ENCODE measurements at places on chromosomes 16 and 17.

DNA sequence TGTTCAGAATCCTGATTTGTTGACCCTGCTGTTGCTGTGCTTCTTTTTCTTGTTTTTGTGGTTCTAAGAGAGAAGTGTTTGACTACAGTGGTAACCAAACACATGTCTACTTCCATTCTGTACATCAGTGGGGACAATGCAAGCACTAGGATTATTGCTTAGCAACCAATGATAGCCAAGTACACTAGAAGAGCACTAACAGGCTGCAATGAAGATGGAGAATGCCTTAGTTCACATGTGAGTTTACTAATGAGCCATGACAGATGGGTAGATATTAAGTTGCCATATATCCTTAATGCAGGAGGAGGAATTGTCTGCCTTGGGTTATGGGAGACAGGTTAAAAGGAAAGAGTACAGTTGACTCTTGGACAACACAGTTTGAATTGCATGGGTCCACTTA is 8.3 kb downstream of the EFCAB5 start:
- DNase-seq: no peak

DNA sequence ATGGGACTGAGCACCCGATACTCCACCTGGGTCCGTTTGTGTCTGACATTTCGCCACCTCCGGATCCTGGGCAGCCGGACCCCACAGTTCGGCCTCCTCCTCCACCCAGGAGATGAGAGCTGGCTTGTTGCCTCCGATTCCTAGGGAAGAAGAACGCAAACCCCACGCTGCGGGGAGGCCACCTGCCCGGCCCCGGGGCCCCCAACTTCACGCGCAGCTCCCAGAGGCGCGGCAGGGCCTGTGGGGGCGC is 542 bp downstream of the ZNF764 start:
- DNase-seq: no peak

GRCh38 chr16:53703590-53704444 is at the start of the genes FTO and RPGRIP1L:
Gene FTO (plus strand): TSS chr16:53704156.
Gene RPGRIP1L (minus strand): TSS chr16:53703859. CDS start chr16:53700723, 3,136 bp downstream.
- DNase-seq: peak; percentile 93

GRCh38 chr16:14658063-14658462 is 25.3 kb downstream of the BFAR start:
- DNase-seq: no peak

GRCh38 chr16:4675864-4676786 is 17.2 kb upstream of the NUDT16L1 start:
- DNase-seq: no peak

- no peak for DNase-seq
Observed at GRCh38 chr16:22265351-22265750, 31.9 kb upstream of the POLR3E start.

DNA sequence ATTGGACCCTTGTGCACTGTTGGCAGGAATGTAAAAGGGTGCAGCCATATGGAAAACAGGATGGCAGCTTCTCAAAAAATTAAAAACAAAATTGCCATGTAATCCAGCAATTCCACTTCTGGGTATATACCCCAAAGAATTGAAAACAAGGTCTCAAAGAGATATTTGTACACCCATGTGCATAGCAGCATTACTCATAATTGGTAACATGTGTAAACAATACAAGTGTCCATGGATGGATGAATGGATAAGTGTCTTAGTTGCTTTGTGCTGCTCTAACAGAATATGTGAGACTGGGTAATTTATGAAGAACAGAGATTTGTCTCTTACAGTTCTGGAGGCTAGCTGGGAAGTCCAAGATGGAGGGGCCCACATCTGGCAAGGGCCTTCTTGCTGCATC is 3.8 kb upstream of the RUNDC3A start:
- no peak for DNase-seq

DNA sequence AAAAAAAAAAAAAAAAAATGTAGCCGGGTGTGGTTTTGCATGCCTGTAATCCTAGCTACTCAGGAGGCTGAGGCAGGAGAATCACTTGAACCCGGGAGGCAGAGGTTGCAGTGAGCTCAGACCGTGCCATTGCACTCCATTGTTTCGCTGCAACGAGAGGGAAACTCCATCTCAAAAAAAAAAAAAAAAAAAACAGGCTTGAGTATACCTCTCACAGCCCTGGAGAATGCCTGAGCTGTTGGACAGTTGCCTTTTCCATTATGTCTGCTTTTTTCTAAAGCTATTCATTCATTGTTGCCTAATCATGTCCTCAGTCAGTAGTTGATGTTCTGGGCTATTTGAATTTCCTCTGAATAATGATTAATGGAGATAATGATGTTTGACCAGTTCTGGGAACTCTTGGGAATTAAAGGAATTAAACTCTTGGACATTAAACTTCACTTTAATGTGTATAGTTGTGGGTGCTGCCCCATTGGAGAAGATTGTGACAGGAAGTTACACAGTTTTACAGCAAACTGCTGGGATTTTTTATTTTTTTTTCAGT is 11.8 kb downstream of the HMOX2 start:
- DNase-seq: peak; percentile 95

DNA sequence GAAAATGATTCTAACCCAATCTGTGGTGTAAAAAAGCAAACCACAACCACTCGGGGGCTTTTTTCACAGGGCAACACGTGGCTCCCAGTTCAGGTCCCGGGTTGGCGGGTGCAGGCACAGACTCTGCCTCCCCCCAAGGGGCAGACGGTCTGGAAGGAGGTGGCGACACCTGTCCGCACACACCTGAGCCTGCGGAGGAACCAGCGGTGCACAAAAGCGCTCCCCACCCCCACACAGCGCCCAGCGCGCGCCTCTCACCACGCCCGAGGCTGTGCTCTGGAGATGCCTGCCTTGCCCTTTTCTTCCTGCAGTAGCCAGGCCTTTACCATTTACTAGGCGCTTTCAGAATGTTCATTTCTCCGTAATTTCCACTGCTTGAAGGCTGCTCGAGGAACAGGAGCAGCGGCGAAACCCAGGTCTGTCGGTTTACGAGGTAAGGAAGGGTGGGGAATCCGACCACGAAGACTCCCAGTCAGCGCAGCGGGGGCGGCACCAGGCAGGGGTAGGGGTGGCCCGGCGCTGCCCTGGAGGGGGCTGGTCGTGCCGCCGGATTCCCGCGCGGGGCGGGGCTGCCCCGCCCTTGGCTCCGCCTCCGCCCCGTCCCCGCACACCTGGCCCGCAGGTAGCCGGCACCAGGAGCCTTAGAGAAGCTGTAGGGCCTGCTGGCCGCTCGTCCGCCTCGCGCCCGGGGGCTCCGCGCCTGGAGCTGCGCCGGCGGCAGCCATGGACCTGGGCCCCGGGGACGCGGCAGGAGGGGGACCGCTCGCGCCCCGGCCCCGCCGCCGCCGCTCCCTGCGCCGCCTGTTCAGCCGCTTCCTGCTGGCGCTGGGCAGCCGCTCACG is at the start of gene USP43:
Gene USP43, plus strand, starts transcription at position 608 of the 842 bp plus-strand sequence. Its CDS starts 116 bp downstream, at position 724.
- DNase-seq: peak; percentile 12

GRCh38 chr16:83743241-83743640 is 64.5 kb upstream of the HSBP1 start:
- DNase-seq: no peak

- no peak for DNase-seq
Observed at GRCh38 chr17:50129353-50129727, 620 bp downstream of the SAMD14 start.

- no peak for DNase-seq
Observed at GRCh38 chr17:66585472-66585871, 249.4 kb upstream of the CACNG5 start.

- no peak for DNase-seq
Observed at GRCh38 chr17:63634816-63635215, 12.6 kb downstream of the MAP3K3 start.

DNA sequence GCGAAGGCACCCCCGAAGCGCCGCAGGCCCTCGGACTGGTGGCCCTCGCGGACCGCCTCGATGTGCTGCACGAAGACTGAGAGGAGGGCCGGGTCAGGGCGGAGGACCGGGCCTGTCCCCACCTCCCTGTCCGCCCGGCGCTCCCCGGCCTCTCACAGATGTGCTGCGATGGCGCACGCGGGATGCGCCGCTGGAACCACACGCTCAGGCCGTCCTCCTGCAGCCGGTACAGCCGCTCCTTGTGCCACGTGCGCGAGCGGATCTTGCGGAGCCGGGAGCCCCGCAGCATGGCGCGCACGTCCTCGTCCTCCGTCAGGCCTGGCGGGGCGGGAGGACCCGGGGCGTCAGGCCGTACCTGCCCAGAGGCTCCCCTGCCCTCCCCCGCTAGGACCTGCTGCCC is 11.3 kb downstream of the PLCD3 start:
- DNase-seq: no peak

DNA sequence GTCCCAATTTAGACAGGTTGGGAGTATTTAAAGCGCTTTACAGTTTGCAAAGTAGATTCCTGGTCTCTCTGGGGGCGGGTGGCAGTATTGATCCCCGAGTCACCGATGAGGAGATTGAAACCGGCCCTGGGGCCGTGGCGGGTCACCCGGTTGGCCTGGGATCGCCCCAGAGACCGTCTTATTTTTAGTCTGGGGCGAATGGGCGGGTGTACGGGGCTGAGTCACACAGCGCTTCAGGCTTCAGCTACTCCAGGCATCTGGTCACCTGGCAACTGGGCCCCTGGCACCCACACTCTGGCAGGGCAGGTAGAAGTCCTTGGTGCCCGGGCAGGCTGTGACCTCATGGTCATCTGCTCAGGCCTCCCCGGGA is 669 bp downstream of the MIEF2 start:
- peak; percentile 60 for DNase-seq

GRCh38 chr16:55559933-55560516 is 6.5 kb upstream of the CAPNS2 start:
- DNase-seq: no peak

DNA sequence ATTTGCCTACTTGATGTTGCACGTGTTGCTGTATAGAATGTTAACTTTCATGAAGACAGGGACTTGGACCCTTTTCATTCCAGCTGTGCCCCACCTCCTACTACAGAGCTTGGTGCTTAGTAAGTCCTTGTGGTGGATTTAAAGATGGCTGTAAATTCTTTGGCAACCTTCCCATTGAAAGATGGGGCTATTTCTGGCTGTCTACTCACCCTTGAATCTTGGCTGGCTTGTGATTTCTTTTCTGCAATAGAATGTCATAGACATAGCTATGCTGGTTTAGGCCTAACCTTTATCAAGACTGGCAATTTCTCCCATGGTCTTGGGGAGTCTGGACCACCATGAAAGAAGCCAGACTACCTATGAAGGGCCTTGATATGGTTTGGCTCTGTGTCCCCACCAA is 59.0 kb downstream of the ACSM2A start:
- no peak for DNase-seq

- no peak for DNase-seq
Observed at GRCh38 chr17:74389084-74389753, 21.9 kb downstream of the GPR142 start.

DNA sequence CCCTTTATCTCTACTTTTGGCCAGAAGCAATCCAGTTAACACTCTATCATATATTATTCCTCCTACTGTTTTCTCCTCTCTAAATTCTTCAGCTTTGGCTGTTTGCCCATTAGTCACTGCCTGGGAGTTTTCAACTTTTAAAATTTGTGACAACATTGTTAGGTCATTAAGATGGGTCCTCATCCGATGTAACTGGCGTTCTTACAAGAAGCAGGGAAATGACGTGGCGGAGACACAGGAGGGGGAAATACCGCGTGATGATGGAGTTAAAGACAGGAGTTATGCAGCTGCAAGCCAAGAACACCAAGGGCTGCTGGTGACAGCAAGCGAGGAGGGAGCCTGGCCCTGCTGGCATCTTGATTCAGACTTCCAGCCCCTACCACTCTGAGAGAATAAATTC is 34.8 kb upstream of the CPHXL start:
- no peak for DNase-seq

- DNase-seq: no peak
Observed at GRCh38 chr16:57817680-57818079, 15.4 kb upstream of the KIFC3 start.

DNA sequence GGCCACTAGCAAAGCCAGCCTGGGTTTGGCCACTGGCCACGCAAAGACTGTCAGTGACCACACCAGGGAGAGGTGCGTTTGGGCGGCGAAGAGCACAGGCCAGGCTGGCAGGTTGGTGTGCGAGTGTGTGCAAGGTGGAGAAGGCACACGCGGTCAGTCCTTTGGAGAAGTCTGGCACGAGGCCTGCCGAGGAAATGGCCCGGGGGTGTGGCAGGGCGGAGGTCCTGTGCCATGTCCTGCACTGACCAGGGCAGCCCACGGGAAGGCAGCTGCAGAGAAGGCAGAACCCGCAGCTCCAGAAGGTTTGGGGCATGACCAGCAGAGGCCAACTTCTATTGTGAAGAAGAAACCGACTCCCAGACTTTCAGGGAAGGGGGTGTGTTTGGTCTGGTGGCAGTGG is 90.8 kb downstream of the ADCY9 start:
- DNase-seq: no peak

DNA sequence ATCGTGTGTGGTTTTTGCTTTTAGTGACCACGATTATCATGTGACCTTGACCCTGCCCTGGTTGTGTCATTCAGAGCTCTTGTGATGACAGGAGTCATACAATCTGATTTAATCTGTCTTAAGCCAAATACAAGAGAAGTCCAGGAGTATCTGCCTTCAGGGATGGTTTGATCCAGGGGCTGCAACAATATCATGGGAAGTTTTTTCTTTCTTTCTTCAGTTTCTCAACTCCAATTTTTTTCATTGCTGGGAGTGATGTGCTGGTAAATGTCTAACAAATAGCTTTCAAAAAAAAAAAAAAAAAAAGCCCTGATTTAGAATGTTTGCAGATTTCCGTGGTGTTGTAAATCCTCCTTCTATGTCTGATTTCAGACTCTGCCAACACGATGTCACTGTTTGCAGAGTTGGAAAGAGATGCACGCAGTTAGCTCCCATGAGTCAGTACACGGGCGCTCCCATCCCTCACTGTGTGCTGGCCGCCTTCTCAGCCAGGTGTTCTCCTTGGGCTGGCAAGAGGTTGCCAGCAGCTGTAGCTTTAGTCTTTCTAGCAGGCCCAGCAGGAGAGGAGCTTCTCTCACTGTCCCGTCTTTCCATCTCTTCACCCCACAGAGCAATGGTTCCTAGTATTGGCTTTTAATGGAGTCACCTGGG is 229.7 kb downstream of the SNX29 start:
- no peak for DNase-seq

GRCh38 chr17:32486111-32486700 is 587 bp upstream of the CDK5R1 start:
- DNase-seq: no peak

- no peak for DNase-seq
Observed at GRCh38 chr17:40108970-40109824, 8.8 kb upstream of the NR1D1 start.

- no peak for DNase-seq
Observed at GRCh38 chr16:75379339-75379738, 54.0 kb downstream of the CFDP1 start.

- DNase-seq: no peak
Observed at GRCh38 chr17:15309793-15310192, 31.6 kb downstream of the TEKT3 start.

Data from epithelial cell of proximal tubule (primary cell).